ENCODE measurements at places on chromosomes 2 and 18.

DNA sequence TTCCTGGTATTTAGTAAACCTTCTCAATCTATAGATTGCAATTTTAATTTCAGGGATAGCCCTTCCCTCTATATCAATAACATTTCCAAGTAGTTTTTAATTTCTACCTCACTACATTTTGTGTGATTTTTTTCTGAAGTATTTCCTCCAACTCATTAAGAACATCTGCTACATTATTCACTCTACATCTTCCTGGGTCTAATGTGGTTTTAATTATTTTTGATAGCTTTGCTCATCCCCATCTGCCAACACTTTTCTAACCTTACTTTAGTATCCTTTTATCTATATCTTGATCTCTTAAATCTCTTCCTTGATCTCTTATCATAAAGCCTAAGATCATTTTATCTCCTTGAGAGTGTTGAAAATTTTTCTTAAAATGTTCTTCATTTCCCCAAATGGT lies 278.3 kb upstream of the CYP26B1 start:
- DNase-seq: no peak

GRCh38 chr2:122830157-122830556 lies 1074.7 kb downstream of the TSN start:
- no peak for DNase-seq

GRCh38 chr18:63126134-63127069 lies 193.2 kb downstream of the BCL2 start:
- DNase-seq: no peak

GRCh38 chr2:172182624-172183023 lies 79.9 kb upstream of the DLX2 start:
- no peak for DNase-seq

DNA sequence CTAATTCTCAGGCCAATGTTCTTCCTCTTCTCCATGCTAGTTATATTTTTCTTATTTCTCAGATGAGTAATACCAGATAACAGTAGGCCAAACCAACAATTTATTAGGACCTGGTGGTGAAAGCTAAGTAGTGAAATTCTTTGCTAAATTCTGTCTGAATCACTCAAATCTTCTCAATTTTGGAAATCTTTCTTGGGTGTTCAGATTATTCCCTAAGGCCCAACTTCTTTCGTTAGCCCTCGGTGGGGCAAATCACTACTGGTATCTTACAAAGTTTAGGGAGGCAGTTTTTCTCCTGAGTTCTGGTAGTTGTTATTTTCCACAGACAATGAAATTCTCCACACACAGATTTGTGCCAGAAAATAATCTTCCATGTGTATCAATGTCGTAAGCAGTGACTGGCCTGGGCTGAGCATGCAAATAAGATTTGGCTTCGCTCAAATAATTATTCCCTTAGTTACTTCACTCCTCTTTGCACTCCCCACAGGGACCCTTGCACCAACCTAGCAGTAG lies 443.5 kb upstream of the SLC14A2 start:
- DNase-seq: no peak

- DNase-seq: no peak
Measured at GRCh38 chr2:73081181-73081671, 9.7 kb upstream of the SFXN5 start.

- DNase-seq: peak; percentile 85
Measured at GRCh38 chr2:237473878-237474441, 13.1 kb upstream of the MLPH start.

DNA sequence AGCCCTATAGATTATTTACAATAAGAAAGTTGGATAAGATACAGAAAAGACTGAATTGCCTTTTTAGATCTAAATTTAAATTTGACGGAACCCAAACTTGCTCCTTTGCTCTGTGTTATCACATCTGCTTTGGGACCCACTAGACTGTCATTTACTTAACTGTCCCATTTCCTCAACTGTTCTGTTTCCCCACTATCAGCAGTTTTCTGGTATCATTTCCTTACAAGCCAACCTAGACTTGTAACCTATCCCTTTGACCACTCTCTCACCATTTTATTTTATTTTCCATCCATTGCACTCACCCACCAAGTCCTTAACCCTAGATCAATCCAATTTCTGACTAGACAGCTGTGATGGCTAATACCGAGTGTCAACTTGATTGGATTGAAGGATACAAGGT lies 38.6 kb upstream of the CD28 start:
- no peak for DNase-seq

- no peak for DNase-seq
Measured at GRCh38 chr2:183998041-183998796, 600.1 kb upstream of the ZNF804A start.

GRCh38 chr2:90077948-90078347 lies 1386.5 kb downstream of the RPIA start:
- no peak for DNase-seq

GRCh38 chr2:5064687-5065086 lies 627.5 kb upstream of the SOX11 start:
- DNase-seq: no peak

DNA sequence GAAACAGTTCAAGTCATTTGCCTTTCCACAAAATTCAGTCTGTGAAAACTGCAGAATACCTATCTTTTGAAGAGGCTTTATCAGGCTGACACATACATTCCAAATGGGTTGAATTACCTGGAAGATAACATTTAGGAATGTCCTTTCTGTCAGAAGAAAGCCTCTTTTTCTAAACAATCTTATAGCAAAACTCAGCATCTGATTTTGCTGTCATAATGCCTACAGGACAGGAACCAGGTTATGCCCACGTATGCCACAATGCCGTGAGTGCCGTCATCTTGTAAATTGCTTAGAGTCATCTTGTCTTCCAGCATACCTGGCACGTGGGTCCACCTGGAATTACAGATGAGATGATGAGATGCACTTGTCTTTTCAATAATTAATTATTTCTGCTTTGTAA lies 275.3 kb downstream of the ALPK2 start:
- no peak for DNase-seq

GRCh38 chr18:25787276-25787675 lies 303.1 kb downstream of the SS18 start:
- no peak for DNase-seq

- DNase-seq: no peak
Measured at GRCh38 chr2:232421189-232421785, 14.6 kb downstream of the ALPG start.

DNA sequence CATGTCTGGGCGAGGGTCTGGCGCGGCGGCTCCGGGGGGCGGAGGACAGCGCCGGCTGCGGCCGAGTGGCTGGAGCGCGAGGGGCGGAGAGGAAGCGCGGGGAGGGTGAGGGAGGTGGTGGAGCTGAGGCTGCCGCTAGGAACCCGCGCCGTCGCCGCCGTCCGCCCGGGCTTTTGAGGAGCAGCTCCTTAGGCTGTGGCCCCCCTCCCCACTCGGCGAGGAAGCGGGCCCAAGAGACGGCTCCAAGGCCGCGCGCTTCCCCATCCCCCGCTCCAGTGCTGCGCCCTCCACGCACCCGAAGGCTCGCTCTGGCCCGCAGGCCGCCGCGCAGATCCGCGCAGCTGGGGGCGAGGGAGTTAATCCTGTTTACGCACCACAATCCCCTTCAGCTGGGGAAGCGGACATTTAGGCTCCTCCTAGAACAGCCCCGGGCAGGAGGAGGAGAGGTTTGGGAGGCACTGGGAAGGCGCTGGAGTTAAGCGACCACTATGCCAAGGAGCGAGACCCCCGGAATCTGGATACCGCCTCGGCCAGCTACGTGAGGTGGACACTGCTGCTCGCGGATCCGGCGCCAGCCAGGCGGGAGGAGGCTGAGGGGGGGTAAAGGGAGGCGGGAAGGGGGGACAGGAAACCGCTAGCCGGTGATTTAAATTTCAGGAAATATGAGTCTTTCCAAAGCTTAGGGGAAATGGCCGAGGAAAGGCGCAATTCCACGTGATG lies at the start of gene CNRIP1:
TSS of gene CNRIP1 (minus strand) at position 552 of the 720 bp plus-strand sequence. CDS start at position 3, 549 bp downstream.
- DNase-seq: no peak

GRCh38 chr2:223835701-223836532 lies 1.5 kb downstream of the AP1S3 start:
- peak; percentile 88 for DNase-seq

DNA sequence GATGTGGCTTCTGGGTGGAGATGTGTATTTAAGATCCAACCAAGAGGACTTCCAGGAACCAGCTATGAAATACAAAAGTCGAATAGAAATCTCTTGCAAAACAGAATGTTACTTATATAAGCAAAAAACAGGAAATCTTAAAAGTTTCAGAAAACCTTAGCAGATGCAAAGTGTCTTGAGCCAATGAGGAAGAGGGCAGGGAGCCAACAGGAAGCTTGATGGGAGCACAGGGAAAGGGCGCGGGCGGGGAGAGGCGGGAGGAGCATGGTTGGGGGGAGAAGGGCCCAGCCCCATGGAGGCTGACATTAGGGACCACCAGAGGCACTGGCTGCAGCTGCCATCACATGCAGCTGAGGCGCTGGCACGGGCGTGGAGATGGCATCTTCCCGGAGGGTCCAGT lies 203.3 kb downstream of the SNTG2 start:
- DNase-seq: no peak

DNA sequence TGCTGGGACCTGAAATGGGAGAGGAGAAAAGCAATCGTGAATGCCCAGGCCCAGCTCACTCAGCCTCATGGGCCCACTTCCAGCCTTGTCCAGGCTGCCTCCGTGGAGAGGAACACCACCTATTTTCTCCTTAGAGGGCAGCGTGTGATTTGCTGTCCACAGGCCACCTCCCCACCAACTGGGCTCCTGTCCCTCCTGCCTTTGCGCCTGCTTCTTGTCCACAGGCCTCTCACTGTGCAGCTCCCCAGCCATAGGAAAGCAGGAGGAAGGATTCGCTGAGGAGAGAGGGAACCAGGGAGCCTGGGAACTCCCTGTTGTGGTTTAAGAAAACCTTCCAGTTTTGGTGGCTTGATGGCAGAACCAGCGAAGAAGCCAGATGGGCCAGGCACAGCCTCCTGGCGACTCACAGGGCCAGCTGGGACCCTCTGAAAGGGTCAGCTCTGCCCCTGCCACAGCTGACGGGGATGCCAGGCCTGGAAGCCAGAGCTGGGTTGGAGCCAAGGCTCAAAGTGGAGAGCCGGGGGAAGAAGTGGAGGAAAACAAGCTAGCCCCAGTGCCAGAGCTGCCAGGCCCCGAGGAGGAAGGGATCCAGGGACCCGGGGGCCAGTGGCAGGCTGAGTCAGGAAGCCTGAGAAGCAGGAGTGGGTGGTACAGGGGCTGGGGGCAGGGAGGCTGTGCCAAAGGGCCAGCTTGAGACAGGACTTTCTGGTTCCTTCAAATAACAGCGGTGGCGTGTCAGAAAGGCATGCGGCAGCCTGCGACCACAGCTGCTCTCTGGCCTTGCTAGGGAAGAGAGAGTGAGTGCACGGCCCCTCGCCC lies 9.9 kb downstream of the TMBIM1 start:
- no peak for DNase-seq

DNA sequence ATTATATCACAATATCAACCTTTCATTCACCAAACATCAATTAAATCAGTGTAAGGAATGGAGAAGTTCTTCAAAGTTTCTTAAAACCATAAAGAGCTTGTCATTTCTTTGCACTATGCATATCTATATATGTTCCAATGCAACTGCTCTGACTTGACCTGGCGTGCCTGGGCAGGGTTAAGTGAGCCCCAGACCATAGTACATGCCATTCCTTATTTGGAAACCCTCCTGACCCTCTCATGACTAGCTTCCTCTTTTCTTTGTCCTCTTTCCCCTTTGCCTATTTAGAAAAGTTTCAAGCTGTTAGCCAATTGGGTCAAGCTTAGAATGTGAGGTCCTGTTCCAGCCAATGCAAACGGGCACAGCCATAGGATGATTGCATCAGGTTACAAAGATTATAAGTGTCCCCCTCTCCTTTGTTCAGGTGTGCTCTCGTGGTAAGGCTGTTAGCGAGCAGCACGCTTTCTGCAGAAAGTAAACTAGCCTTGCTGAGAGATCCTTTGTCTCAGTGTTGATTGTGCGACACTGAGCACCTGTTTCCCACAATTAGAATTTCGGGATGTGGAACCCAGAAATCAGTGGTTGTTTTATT lies 78.2 kb upstream of the UXS1 start:
- peak; percentile 87 for DNase-seq

DNA sequence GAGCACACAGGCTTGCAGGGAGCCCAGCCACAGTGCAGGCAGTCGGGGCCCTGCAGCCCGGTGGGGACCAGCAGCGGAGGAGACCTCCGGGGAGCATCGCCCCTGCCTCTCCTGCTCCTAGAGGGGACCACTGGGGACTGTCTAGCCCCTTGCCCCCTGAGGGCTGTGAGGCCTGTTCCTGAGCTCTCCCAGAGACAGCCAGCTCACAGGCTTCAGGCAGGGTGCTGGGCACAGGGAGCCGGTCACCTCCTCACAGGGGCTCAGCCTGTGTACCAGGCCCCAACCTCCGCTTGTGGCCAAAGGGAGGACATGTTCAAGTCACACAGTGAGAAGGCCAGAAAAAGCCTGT lies 3.5 kb upstream of the NMUR1 start:
- DNase-seq: no peak

- DNase-seq: no peak
Measured at GRCh38 chr2:190582736-190583506, 48.4 kb upstream of the NEMP2 start.

DNA sequence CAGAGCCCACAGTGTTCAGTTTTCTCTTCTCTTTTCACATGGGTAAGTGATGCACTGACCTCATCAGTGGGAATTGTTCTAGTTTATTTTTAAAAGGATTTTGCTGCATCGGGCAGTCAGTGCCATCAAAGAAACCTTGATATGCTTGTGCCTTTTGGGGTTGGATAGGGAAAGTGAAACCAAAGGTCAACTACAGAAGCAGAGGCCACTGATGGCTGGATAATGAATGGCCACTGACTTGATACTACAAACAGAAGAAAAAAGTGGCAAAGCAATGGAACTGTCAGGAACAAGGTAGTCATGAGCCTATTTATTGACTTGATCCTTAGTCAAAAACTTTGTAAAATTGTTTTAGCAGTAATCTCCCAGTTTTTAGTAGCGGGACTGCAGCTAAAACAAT lies 636.3 kb upstream of the ZEB2 start:
- DNase-seq: no peak

- DNase-seq: no peak
Measured at GRCh38 chr2:26850505-26850904, 2.6 kb downstream of the DPYSL5 start.

DNA sequence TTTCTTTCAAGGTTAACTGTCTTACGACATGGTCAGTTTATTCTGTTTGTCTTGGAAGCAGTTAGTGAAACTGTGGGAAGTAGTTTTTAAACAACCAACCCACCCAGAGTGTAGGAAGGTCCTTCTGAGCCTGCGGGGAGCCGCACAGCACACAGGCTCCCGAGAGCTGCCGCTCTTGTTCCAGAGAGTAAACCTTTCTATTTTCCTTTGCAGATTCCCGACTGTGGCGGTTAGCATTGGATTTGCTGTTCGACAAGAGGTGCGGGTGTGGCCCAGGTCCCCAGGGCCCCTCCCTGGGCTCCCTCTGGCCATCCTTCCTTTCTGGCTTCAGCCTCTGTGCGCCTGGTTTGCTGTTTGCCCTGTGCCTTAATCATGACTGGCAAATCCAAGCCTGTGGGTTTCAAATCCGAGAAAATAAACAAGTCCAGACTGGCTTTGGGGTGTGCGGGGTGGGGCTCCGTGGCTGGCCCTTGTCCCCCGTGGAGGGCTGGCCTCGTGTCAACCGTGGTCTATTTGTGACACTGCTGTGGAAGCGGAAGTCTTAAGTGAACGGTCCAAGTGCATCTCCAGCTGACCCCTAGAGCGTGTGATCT lies 30.7 kb downstream of the IMPA2 start:
- DNase-seq: no peak

- DNase-seq: no peak
Measured at GRCh38 chr2:178833382-178833781, 26.2 kb upstream of the TTN start.

GRCh38 chr2:54867457-54867856 lies 144.0 kb downstream of the EML6 start:
- no peak for DNase-seq

GRCh38 chr18:37540424-37541138 lies 25.0 kb downstream of the CELF4 start:
- no peak for DNase-seq

GRCh38 chr2:44347526-44347925 lies 13.8 kb downstream of the PREPL start:
- no peak for DNase-seq

All from MV-4-11 (cell line).